Activated CD8-positive, alpha-beta T cell treated with anti-CD3 and anti-CD28 coated beads for 36 hours (primary cell): ENCODE measurements at places on chromosomes 7 and 10. TPM values are rescaled to one million over a fixed set of nuclear protein-coding genes. Genes with fewer than 3 reads are reported as not detected.

DNA sequence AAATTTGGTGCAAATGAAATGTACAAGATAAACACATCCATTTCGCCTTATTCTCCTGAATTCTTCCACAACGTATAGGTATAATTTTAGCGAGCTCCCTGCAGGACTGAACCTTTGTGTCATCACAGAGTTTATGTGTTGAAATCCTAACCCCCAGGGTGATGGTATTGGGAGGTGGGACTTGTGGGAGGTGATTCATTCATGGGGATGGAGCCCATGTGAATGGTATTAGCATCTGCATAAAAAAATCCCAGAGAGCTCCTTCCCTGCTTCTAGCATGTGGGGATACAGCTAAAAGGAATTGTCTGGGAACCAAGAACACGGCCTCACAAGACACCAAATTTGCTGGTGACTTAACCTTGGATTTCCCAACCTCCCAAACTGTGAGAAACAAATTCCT lies 741.4 kb upstream of the VSTM2A start:
- no peak for DNase-seq
- H3K4me1 ChIP-seq, result no peaks in the 10 kb centered on the region
- no peaks in the 10 kb centered on the region for H3K27me3 ChIP-seq
- H3K4me3 ChIP-seq, result no peak overlapping the region
- H3K36me3 ChIP-seq, result no peaks in the 10 kb centered on the region

DNA sequence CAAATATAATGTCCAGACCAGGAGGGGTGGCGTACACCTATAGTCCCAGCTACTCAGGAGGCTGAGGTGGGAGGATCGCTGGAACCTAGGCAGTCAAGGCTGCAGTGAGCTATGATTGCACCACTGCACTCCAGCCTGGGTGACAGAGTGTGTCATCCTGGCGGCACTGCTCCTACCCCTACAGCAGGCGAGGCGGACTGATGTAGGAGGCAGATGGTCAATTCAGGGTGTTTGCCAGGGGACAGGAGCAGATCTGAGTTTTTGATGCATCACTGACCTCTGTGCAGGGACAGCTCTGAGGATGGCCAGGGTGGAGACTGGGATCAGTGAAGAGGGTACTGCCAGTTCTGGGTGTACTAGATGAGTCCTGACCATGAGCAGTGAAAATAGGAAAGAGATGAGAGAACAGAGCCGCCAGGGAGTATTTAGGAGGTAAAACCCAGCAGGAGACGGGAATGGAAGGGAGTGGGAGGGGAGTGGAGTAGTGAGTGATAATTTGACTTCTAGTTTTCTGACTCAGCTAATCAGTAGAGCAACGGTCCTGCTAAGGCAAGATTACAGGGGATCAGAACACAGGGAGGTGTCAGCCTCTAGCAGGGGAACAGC lies 75.3 kb downstream of the HIP1 start:
- DNase-seq, result no peak
- H3K4me3 ChIP-seq, result no peak overlapping the region
- H3K27ac ChIP-seq, result no peak overlapping the region
- H3K4me1 ChIP-seq, result no peaks in the 10 kb centered on the region

GRCh38 chr7:95989301-95989700 lies 216.9 kb downstream of the DYNC1I1 start:
- no peaks in the 10 kb centered on the region for H3K4me1 ChIP-seq
- no peak overlapping the region for H3K27ac ChIP-seq

DNA sequence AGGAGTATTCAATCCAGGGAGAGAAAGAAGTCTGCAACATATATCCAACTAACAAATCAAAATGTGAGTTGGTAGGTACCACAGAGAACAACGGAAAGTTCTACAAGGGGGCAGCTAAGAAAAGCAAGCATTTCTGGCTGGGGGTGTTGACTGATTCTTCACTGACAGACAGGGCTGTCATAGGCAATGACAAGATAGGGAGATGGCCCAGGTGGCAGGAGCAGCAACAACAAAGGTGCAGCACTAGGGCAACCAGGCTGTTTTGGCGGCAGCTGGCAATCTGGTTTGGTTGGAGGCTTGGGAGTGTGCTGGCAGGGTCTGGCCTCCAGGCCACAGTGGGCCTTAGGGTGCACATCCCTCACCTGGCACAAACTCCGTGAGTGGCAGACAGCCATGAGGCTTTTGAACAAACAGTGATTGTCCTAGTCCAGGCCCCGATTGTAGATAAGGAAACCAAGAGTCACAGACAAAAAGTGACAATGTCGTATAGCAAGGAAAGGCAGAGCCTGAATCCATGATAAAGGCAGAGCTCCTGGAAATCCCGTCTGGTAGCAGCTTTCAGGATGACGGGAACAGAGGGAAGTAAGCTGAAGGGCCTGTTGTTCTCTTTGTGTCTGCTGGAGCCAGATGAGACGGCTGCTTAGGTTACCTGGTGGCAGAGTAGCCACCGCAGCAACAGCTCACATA lies 28.4 kb downstream of the DPCD start:
- H3K27ac ChIP-seq, result no peak overlapping the region
- H3K27me3 ChIP-seq, result no peaks in the 10 kb centered on the region
- DNase-seq, result no peak

DNA sequence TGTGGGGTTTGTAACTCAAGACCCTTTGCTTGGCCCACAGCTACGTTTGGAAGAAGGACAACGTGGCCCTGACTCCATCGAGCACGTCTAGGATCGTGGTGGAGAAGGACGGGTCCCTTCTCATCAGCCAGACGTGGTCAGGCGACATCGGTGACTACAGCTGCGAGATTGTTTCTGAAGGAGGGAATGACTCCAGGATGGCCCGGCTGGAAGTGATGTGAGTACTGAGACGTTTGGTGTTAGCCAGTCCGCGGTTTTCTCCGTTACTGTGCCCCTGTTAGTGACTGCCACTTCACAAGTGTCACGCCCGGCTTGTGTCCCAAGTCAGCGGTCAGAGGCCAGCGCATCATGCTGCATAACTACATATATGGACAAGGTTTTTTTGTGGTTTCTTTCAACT lies 673.3 kb downstream of the SDK1 start:
- no peak overlapping the region for H3K4me3 ChIP-seq
- H3K27ac ChIP-seq, result no peak overlapping the region
- no peaks in the 10 kb centered on the region for H3K27me3 ChIP-seq

- no peaks in the 10 kb centered on the region for H3K36me3 ChIP-seq
- no peak for DNase-seq
Observed at GRCh38 chr7:17506095-17506494, 207.6 kb downstream of the AHR start.

DNA sequence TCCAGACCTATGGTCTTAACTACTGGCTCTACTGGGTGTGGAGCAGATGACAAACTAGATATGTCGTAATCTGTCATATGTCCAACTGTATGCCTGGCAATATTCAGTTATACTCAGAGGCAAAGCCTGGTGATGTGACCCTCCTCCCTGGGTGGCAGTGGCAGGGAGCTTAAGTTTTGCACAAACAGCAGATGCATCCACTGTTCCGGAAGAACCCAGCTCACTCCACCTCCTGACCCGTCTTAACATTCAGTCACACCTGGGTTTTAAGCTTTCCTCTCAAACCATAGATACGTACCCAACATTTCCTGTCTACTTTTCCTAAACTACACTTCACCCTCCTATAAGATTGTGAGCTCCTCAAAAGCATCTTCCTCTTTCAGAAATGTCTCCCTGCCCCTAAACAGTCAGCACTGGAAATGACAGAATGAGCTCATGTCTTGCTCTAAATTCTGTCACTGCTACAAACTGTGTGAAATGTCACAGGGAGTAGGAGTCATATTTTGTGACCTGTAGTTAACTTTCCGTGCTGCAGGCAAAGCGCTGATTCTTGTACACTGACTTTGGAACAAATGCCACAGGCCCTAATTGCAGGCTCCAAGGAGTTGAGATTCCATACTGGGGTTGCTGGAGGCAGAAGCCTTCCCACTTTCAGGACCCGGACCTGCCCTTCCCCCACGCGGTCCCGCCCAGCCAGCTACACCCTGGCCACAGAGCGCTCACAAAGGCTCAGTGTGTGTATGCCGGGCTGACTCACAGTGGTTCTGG lies 23.9 kb downstream of the SCD start:
- H3K36me3 ChIP-seq, result peaks cover 5% of the 10 kb centered on the region
- H3K4me1 ChIP-seq, result peaks cover 24% of the 10 kb centered on the region
- H3K4me3 ChIP-seq, result no peak overlapping the region
- no peak overlapping the region for H3K27ac ChIP-seq
- no peaks in the 10 kb centered on the region for H3K27me3 ChIP-seq

DNA sequence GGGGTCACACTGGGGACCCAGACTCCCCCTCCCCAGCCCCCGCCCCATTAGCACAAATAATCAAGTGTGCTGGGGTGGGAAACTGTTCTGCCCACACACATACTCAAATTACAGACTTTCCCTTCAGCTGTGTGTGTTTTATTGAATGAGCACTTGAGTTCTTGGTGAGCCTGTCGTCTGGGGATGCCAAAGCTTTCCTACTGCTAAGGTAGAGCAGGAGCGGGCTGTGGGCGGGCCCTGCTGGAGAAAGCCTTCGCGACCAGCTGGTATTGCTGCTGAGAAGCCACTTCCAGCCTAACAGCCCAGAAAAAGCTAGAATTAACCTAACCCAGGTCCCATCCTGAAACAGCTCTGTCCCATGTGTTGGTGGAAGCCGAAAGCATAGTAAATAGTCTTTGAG lies 87.0 kb upstream of the KMT2E start:
- H3K4me3 ChIP-seq, result no peak overlapping the region
- H3K27me3 ChIP-seq, result no peaks in the 10 kb centered on the region

SYCE1 gene
- total RNA-seq, result not detected

PNLIPRP3 gene
- total RNA-seq, result not detected

GIMAP2 gene
- total RNA-seq, result 42.2 TPM

THNSL1 gene
- total RNA-seq, result 9.9 TPM

ZMYND11 gene
- 16.8 TPM for total RNA-seq

SFRP5 gene
- 0.60 TPM for total RNA-seq
